Activated CD8-positive, alpha-beta memory T cell treated with anti-CD3 and anti-CD28 coated beads for 1 hour (primary cell): ENCODE measurements at places on chromosomes 5 and 9.

GRCh38 chr9:127066060-127066850, 56.2 kb downstream of the ANGPTL2 start:
- no peak for DNase-seq

- no peak for DNase-seq
Observed at GRCh38 chr5:77744116-77744515, 32.0 kb downstream of the TBCA start.

DNA sequence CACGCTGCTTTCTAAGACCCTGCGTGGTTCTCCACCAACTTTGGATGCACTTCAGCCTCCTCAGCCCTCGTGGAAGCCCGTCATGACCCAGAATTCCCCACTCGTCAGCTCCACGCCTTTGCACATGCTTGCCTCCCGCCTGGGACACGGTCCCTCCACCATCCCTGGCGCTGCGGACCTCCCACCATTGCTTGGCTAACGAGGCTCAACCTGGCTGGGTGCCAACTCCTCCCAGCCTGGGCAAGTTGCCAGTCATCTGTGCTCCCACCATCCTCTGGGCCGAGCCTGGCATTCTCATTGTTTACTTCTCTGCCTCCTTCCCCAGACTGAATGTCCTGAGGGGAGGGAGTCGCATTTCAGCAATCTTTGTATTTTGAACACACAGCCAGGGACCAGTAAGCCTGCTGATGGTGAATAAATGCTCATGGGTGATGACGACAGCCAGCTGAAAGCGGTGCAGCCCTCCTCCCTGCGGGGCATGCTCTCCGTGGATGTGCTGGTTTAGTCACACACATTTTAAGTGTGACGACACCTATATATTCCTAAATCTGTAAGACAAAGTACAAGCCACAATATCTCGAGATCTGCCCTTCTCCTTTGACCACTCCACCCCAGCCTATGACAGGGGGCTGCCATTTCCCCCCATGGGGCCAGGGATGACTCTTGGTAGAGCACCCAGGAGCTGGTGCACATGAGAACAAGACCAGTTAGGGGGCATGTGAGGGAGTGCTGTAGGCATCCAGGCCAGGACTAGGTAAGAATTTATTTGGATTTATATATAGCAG, 37.6 kb downstream of the ANKRD33B start:
- no peak for DNase-seq

DNA sequence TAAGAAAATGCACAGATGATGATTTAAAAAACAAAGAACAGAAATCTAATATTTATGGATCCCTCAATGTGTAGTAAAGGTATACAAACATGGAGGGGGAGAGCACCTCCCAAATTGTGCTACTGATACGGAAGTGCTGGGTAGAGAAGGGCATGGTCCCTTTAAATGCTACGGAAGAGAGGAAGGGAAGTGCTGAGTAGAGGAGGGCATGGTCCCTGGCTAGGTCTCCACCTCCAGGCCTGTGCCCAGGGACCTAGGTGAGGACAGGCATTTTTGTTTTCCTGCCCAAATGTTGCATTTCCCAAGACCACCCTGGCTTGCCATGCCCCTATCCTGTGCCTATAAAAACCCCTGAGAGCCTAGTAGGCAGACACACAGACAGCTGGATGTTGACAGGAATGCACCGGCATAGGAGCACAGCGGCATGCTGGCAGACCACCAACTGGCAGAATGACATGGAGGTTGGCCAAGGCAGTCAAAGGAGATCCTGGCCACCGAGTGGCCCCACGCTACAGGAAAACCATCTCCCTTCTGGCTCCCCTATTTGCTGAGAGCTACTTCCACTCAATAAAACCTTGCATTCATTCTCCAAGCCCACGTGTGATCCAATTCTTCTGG, 62.1 kb upstream of the SPDL1 start:
- no peak for DNase-seq

- no peak for DNase-seq
Observed at GRCh38 chr5:141492168-141492885, 3.4 kb downstream of the PCDHGC5 start.

GRCh38 chr5:144484124-144484897, 313.6 kb downstream of the KCTD16 start:
- DNase-seq = no peak

- DNase-seq = no peak
Observed at GRCh38 chr9:28834156-28834555, 1260.9 kb upstream of the C9orf72 start.

DNA sequence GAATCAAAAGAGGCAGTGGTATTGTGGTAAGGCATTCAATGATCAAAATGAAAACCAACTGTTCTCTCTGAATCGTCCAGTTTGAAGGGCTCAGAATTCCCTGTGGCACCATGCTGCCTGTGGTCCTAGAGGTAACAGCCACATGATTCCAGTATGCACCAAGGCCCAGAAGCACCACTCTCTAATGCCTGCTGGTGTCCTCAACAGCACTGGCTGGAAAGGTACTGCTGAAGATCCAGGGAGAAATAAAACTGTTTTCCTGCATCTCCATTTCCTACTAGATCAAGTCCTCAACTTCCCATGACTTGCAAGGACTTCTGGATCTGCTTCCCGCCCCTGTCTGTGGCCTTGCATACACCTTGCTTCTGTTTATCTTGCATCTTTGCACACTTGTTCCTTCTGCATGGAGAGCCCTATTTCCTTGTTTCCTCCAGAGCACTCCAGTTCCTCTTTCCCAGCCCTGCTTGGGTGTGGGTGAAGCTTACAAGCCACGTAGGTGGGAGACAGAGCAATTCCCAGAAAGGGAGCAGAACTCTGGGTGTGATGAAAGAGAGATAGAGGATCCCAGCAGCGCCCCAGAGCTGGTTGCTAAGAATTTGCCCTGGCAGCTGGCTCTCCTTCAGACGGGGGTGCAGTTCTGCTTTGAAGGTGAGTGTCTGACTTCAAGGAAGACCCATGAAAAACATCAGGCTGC, 41.0 kb upstream of the EQTN start:
- no peak for DNase-seq

DNA sequence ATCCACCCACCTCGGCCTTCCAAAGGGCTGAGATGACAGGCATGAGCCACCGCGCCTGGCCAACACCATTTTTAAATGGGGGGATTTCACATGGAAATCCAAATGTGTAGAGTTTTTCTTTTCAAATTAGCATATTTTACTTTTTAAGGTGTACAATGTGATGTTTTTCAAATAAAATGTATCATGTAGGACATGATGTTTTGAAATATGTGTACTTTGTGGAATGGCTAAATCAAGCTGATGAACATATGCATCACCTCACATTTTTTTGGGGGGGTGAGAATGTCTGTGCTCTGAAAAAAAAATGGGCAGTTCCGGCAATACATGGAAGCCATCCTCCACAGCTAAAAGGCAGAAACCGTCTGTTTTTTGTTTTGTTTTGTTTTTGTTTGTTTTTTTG, 3.4 kb upstream of the FAF2 start:
- DNase-seq = no peak

- DNase-seq = no peak
Observed at GRCh38 chr9:80906728-80907127, 782.6 kb downstream of the TLE1 start.

DNA sequence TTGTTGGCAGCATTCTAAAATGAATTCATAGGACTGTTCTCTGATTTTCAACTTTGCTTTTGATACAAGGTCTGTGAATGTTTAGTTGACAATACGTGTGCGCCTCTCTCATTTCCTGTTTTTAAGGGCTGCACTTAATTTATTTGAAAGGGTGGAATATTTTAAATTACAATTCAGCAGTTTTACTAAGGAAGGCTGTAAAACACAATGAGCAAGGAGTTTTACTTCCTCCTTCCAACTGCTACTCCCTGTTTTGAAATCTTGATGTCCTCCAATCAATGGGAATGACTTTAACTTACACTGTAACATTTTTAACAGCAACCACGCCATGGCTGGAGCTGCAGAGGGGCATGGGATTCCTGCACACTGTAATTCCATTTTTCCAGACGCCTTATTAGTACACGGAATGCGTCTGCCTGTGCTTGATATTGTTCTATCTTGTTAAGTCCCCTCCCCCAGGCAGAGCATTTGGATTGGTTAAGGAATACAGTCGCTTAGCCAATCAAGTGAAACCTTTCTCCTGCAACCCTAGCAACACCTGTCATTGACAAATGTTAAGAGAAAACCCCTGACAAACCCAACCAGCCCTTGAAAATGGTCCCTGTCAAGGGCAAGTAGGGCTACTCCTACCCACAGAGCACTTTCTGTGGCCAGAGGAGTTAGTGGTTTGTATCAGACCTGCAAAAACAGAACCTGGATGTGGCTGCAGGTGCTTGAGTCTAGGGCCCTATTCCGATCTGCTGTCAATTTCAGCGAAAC, 12.5 kb upstream of the ZSWIM6 start:
- DNase-seq = no peak

DNA sequence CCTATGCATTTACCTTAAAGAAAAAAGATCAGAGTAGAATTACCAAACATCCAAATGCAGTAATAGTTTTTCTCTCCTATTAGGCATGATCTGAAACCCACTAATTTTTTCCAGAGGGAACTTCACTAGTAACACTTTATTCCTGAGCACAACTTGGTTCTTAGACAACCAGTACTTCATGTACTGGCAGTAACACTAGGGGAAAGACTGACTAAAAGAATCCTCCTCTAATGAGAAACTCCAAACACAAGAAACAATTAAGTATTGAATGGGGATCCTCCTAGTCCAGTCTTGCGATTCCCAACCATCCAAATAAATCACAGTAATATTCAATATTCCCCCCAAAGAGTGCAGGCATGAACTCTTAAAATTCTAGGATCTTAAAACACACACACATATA, 48.9 kb downstream of the ZNF608 start:
- DNase-seq = no peak

- DNase-seq = no peak
Observed at GRCh38 chr5:135376961-135377624, 21.9 kb downstream of the MACROH2A1 start.
